ENCODE measurements at places on chromosomes 3 and 15.

DNA sequence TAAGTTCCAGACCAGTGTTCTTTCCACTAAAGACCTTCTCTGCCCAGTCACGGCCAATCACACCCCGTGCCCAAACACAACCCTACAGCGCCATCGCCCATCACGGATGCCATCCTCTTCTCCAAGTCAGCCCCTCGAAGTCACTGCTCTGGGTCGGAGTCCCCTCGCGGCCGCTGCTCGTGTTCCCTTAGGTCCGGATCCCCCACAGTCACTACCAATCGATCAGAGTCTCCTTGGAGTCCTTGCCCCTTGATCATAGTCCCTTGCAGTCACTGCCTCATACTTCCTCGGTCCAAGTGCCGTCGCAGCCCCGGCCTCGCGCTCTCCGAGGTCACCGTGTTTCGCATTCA, 461 bp downstream of the PCYT1A start:
- DNase-seq: no peak

GRCh38 chr3:60178931-60179653, 1072.2 kb downstream of the FHIT start:
- DNase-seq: no peak

- no peak for DNase-seq
Measured at GRCh38 chr15:71810256-71811035, at the start of gene NR2E3. TSS of gene NR2E3 (plus strand) at chr15:71810554. CDS start at chr15:71810744, 190 bp downstream.

- no peak for DNase-seq
Measured at GRCh38 chr3:195820901-195821300, 9.2 kb upstream of the MUC4 start.

- no peak for DNase-seq
Measured at GRCh38 chr3:46090161-46090591, 62.9 kb upstream of the XCR1 start.

DNA sequence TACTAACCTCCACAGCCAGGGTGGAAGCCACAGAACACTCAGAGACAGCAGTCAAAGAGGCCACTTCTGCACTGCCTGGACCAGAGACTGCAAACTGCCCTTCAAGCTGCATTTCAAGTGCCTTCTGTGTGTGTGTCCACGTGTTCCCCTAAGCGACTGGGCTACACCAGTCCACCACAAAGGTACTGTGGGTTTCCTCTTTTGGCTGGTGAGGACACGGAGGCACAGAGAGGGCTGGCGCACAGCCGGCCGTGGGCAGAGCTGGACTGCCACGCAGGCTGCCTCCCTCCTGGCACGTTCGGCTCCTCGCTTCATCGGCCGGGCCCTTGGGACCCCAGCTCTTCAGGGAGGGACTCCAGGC, 60.9 kb downstream of the MGLL start:
- DNase-seq: peak; percentile 16

- DNase-seq: no peak
Measured at GRCh38 chr3:67524046-67524445, 130.4 kb downstream of the SUCLG2 start.

GRCh38 chr3:9239680-9240079, 9.8 kb downstream of the SRGAP3 start:
- DNase-seq: no peak

- DNase-seq: no peak
Measured at GRCh38 chr3:139540651-139541531, 1.3 kb upstream of the RBP1 start.

DNA sequence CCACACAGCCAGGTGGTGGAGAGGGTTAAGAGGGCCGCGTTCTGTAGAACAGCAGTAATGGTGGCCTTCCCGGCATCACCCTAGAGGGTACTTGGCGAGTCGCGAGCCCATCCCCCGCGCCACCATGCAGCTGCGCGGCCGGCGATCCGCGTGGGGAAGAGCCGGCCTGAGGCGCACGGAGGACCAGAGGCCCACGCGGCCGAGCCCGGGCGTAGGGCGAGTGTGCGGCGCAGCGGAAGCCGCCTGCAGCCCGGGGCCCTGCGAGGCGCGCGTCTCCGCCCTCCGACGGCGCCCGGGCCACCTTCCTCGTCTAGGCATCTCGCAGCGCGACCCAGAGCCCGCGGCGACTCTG, 423 bp downstream of the TKT start:
- no peak for DNase-seq

DNA sequence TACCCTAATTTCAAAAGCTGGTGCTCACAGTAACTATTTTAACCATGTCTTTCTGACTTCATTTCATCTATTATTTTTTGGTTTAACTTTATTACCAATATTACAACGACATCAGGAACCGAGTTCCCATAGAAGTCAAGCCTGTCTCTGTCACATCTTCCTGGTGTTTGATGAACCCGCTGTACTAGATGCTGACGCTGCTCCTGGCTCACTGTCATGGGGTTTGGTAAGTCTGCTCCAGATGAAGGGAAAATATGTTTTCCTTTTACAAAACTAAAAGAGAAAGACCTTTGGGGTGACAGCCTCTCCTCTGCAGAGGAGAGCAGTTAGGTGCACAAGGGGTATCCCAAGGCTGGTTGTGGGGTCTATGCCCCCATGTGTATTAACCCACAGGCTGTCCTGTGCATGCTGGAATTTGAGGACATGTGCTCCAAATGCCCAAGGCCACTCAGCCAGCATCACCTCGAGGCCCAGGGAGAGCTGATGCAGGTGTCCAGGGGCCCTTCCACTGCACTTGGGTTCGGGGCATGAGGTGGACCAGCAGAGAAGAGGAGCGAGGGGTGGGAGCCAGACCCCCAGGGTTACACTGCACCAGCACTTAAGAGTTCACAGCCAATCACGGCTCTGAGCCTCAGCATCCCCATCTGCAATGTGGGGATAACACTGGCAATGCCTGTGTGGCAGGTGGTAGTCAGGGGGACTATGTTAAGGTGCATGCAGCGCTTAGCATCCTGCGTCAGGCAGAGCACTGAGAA, 62.2 kb downstream of the ATP10A start:
- no peak for DNase-seq

DNA sequence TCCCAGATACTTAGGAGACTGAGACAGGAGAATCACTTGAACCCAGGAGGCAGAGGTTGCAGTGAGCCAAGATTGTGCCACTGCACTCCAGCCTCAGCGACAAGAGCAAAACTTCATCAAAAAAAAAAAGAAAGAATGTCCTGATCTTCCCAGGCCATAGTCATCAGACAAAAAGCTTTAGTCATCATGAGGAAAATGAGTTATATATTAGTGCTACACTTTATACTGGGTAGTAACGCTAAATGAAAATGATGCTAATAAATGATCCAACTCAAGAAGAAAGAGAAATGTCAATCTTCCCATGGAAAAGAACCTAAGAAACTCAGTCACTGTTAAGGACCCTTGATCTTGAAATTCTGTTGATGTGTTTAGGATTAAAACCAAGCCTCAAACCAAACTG, 26.3 kb upstream of the TRIM59 start:
- DNase-seq: no peak

- DNase-seq: no peak
Measured at GRCh38 chr3:197309528-197310361, 11.3 kb upstream of the DLG1 start.

- DNase-seq: no peak
Measured at GRCh38 chr3:161310649-161311423, 60.5 kb downstream of the SPTSSB start.

GRCh38 chr3:71998995-71999673, 214.2 kb upstream of the PROK2 start:
- no peak for DNase-seq

GRCh38 chr3:47057212-47057671, 77.8 kb downstream of the NBEAL2 start:
- DNase-seq: no peak

DNA sequence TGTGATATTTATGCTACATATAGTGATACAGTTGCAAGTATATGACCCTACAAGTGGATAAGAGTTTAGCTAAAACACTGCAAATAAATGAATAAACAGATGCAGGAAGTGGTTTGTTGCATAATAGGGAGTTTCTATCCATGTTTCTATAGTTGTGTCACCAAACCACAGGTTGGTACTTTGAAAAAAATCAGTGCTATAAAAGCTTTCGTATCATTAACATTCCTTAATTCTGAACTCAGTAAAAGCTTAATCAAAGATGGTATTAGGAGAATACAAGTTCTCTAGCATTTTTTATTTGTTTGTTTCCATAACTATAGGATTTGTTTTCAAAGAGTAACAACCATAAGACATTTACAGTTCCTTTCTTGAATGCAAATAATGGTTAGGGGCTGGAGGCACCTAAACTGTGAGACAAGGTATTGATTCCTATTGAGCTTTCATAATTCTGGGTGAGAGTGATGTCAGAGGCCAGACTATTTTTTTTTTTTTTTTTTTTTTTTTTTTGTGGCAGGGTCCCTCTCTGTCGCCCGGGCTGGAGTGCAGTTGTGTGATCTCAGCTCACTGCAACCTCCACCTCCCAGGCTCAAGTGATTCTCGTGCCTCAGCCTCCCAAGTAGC, 29.6 kb downstream of the CPOX start:
- no peak for DNase-seq

GRCh38 chr15:33211176-33211808, 16.8 kb upstream of the FMN1 start:
- DNase-seq: peak; percentile 46

- DNase-seq: no peak
Measured at GRCh38 chr3:17717411-17717810, 25.0 kb downstream of the TBC1D5 start.

DNA sequence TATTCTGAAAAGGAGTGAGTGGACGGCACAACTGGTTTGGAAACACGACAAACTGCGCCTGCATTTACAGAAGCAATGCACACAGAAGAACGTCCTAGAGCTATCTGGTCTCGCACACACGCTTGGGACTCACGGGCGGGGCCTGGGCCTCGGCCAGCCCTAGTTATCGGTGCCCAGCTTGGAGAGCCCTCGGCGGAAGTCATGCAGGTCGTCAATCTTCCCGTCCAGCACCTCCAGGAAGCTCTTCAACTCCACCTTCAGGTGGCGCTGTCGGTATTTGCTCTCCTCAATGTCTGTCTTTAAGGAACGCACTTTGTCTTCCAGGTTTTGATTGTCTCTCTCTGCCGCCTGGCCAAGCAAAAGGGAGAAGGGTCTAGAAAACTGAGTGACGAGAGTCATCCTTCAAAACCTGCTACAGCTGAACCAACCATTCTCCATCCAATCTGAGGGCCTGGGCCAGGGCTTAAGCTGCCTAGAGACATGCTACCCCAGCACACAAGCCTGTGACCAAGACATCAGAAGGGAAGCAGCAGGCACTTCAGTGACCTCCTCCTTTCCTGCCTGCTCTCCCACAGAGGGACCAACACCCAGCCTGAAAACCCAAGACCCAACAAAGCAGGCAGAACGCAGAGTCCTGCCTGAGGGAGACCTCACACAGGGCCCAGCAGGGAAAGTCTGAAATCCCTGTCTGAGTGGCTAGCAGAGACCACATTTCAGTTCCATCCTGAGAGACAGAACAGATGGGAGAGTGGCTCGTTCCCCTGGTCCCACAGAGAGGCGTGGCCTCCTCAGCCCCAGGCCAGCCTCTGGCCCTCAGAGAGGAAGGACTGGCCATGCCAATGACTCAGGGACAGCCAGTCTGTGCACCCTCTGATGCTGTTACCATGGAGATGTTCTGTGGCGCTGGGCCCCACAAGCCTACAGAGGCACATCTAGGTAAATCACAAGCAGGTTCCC, 40.4 kb downstream of the WHAMM start:
- peak; percentile 40 for DNase-seq

DNA sequence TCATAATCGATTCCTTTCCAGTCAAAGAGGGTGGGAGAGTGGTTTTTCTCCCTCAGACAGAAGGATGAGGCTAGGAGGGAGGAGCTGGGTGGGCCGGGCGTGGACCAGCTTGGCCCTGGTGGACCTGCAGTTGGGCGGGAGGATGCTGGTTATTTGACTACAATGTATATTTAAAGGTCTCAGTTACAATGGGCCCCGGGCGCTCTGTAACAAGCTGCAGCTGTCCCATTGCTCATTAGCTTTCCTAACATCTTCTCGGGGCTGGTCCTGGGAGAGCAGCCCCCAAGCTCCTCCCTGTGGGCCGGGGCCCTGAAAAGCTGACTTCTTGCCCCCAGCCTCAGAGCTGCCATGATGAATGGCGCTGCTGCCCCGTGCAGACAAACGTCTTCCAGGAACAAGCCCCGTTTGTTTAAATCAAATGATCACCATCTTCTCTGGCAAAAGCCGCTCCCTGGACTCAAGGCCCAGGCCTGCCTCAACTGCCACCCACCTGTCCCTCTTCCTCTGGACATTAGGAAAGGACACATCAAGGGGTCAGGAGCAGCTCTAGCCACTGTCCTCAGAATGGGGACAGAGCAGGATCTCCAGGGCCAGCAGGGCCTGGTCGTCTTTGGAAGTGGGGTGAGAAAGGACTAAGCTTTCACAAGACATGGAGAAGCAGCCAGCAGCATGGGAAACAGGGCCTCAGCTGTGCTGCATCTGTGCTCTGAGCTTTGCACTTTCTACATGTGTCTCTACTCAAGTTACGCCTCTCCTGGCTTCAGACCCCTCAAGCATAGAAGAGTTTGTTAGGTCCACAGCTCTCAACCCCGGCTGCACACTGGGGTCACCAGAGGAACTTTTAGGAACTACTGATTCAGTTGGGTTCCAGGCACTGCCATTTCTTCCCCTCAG, 38.6 kb downstream of the MAGEF1 start:
- no peak for DNase-seq

DNA sequence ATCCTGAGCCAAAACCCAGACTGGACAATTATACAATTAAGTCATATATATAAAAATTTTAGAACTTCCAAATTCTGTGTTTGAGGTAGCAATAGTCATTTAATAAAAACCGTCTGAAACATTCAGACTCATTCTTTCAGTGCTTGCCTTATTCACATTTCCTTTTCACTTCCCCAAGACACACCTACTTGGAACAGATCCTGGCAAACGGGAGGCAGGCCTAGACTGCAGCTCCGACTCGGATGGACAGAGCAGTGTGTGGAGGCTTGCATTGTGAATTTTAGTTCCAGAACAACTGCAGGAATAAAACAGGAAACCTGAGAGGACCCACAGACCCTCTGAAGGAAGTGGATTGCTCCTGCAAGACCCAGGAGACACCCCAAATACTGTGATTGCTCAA, 341.4 kb downstream of the CNTN3 start:
- DNase-seq: no peak

DNA sequence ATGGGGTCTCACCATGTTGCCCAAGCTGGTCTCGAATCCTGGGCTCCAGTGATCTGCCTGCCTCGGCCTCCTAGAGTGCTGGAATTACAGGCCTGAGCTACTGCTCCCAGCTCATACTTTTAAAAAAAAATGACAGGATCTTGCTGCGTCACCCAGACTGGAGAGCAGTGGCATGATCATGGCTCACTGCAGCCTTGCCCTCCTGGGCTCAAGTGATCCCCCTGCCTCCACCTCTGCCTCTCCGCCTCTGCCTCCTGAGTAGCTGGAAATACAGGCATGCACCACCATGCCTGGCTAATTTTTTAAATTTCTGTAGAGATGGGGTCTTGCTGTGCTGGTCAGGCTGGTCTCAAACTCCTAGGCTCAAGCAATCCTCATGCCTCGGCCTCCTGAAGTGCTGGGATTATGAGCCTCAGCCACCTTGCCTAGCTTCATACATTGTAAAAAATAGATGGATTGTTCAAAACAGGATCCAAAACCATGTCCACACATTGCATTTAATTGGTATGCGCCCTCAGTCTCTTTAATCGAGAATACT, 8.9 kb downstream of the PHLDB2 start:
- no peak for DNase-seq

All from NCI-H510A treated with DMSO at 0.1 percent for 48 hours (cell line).